ENCODE measurements at places on chromosomes 7 and 10. TPM values are rescaled to one million over a fixed set of nuclear protein-coding genes. Genes with fewer than 3 reads are reported as not detected.

Gene THSD7A
- 6.9 TPM for total RNA-seq

Gene PRLHR
- total RNA-seq: under 0.01 TPM

Gene ENO4
- 0.39 TPM for total RNA-seq

Gene GDF10
- 2.1 TPM for total RNA-seq

Gene TMEM236
- total RNA-seq: 0.69 TPM

Gene UNC5B
- total RNA-seq: 11.2 TPM

Gene ITIH5
- 28.4 TPM for total RNA-seq

Gene NUDT13
- 0.59 TPM for total RNA-seq

Gene LIPF
- total RNA-seq: 0.10 TPM

Gene ZNF736
- 22.1 TPM for total RNA-seq

Gene LIPM
- total RNA-seq: 17.1 TPM

Gene HPSE2
- total RNA-seq: 3.1 TPM

Gene PAX4
- not detected for total RNA-seq

Gene CPN1
- not detected for total RNA-seq

Gene GBX1
- total RNA-seq: 0.30 TPM

Gene OR6V1
- total RNA-seq: not detected

Gene TAC1
- 3.8 TPM for total RNA-seq
